CD4-positive, CD25-positive, alpha-beta regulatory T cell (primary cell): ENCODE measurements at places on chromosomes 2 and 18.
A peak's percentile ranks its signal among the peaks of the same experiment; 100 is the strongest.

GRCh38 chr2:112782234-112782799 lies 2.0 kb downstream of the IL1A start:
- no peak for DNase-seq

- no peak for DNase-seq
Measured at GRCh38 chr2:112640800-112641675, 4.7 kb upstream of the SLC20A1 start.

GRCh38 chr2:101474731-101475384 lies at the start of gene RFX8:
Gene RFX8 (minus strand): TSS chr2:101475112. CDS start chr2:101466848, 8,264 bp downstream.
- peak; percentile 52 for DNase-seq

DNA sequence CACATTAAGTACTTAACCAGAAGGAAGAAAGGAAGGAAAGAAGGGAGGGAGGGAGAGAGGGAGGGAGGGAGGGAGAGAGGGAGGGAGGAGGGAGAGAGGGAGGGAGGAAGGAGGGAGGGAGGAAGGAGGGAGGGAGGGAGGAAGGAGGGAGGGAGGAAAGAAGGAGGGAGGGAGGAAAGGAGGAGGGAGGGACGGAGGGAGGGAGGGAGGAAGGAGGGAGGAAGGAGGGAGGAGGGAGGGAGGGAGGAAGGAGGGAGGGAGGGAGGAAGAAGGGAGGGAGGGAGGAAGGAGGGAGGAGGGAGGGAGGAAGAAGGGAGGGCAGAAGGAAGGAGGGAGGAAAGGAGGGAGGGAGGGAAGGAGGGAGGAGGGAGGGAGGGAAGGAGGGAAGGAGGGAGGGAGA lies 363.3 kb downstream of the MBD2 start:
- no peak for DNase-seq

DNA sequence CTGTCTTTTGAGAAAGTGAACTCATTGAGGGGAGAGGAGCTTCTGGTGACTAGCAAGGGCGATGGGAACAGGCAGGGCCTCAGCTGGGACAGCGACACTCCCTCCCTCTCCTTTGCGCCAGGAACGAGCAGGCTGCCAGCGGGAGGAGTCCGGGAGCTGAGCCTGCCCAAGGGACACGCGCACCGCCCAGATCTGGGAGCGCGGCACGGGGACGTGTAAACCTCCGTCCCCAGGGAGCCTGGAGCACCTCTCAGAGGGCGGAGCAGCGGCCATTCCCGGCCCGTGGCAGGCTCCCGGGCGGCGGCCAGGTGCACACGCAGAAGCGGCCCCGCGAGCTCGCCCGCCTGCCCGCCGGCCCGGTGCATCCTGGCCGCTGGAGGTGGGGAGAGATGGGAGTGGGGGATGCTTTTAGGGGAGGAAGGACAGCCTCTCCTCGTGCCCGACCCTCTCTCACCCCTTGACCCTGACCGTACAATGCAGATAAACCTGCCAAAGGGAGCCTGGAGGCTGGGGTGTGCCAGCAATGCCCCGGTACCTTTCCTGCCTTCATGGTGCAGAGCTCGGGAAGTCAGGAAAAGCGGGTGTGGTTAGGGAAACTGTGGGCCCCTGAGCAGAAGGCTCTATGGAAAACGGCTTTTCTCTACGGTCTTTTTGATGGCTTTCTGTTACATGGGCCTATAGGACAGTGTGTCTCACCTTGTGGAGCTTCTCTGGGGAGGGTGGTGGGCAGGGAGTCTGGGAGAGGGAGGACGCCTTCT lies 2.2 kb downstream of the AQP4 start:
- DNase-seq, result no peak

- no peak for DNase-seq
Measured at GRCh38 chr2:103007086-103007485, 245.3 kb downstream of the TMEM182 start.

- DNase-seq, result no peak
Measured at GRCh38 chr2:237283131-237283928, 130.6 kb downstream of the COL6A3 start.

- no peak for DNase-seq
Measured at GRCh38 chr2:199207011-199207410, 250.7 kb downstream of the SATB2 start.

- no peak for DNase-seq
Measured at GRCh38 chr2:38107738-38108410, 31.9 kb upstream of the CYP1B1 start.

GRCh38 chr2:19577723-19578122 lies 219.3 kb upstream of the OSR1 start:
- DNase-seq, result no peak
